ENCODE measurements at places on chromosomes 1 and 21.
A peak's percentile ranks its signal among the peaks of the same experiment; 100 is the strongest.

DNA sequence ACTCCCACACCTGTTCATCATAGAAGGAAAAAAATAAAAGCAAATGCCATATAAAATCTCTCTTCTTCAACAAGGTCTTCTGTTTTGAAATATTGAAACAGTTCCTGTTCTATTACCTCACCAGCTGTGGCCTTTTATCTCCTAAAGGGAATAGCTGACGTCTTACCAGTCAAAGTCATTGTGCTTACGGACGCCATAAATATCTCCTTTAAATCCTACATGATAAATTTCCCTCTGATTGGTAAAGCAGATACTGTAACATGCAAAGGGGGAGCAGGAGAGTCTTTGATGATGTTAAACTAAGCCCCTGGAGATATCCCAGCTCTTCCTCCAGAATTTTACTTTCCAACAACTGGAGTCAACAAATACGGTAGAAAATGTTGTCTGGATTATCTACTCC, 168.4 kb downstream of the ZC3H11B start:
- no peak for DNase-seq

GRCh38 chr1:89725011-89725370, 92.1 kb downstream of the LRRC8C start:
- DNase-seq = no peak

- DNase-seq = no peak
Observed at GRCh38 chr1:232943679-232944252, 6.6 kb upstream of the NTPCR start.

DNA sequence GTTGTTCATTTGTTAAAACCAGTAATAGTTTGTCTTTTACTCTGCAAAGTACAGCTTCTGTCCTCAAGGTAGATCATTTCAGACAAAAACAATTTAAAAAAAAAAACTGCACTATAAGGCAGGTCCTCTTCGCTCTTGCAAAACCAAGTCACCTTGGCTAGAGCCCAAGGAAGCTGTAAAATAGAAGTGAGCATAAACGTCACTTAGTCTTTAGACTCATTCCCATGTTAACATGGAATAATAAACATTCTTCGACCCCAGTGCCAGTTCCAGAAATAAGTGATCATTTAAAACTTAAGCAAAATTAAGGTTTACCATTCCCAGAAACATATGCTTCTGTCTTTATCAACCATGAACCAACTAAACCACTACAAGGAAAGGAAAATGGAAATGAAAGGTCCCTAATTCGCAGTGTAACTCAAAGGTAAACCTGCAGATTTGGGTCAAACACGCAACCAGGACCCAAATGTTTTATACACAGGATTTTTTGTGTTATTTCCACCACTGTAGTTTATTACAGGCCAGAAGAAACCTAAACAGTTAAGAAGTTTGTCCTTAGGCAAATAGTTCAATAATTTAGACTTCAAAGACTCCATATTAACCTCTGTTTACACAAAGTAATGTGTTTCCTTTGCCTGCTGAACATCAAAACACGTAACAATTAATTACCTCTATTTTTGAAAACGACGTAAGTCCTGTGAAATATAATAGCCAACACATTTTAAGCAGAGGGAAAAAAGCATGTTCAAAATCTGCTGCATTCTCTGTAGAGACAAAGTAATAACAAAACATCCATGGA, 54.6 kb downstream of the TGFBR3 start:
- no peak for DNase-seq

DNA sequence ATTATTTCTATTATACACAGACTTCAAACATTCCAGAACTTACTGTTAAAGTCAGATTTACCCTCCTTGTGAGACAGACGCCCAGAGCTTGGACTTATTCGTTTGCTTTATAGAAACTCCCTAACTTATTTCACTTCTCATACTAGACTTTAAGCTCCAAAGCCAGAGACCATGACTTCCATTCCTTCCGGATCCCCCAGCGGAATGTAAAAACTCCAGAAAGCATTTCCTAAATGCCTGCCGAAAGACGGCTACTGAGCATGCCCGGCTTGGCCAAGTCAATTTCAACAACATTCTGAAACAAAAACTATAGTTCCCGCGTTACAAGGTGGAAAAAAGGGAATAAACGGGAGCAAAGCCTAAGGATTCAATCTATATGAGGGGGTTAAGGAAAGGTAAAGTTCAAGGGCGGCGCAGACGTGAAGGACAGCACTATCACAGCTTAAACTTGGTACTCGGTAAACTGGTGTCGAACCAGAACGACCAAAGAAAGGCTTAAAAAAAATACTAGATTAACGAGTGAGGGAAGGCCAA, 1.1 kb downstream of the USP48 start:
- no peak for DNase-seq

GRCh38 chr1:107147843-107148242, 7.0 kb downstream of the NTNG1 start:
- no peak for DNase-seq

DNA sequence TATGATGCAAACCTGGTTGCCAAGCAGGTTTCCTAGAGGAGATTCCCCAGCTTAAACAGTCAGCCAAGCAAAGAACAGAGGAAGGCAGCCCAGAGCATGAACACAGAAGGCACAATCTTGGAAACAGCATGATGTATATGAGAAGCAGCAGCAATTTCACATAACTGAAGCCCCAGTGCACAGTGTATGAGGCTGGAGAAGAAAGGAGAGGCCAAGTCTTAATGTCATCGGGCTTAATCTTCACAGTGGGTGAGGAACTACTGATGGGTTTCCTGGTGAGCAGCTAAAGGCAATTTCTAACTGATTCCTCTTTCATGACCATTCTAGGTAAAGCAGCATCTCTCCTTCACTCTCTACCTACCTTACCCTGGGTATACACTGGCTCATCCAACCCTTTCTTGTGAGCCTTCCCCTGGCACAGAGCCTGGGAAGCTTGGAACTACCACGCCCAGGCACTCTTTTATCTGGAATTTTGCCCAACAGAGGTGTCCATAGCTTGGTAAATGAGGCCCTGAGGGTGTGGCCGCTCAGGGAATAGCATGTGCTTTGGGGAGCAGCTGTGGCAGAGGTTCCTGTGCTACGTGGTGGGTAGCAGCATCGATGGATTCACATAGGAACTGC, 22.0 kb downstream of the FYB2 start:
- DNase-seq = no peak

GRCh38 chr1:172070055-172070454, 228.8 kb downstream of the DNM3 start:
- no peak for DNase-seq

DNA sequence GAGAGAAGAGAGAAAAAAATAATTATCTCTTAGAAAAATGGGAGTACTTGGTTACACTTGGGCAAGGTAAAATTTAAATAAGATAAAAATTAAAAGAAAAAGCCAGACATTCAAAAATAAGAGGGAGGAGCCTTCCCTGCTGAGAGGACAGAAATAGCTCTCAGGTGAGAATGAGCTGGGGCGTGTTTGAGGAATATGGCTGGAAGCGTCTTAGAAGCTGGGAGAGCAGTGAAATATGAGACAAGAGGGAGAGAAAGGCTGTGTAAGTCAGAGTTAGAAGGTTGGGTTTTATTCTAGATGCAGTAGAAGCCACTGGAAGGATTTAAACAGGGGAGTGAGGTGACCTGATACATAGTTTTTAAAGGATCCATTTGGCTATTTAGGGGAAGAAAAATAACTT, 154.2 kb upstream of the L1TD1 start:
- no peak for DNase-seq

DNA sequence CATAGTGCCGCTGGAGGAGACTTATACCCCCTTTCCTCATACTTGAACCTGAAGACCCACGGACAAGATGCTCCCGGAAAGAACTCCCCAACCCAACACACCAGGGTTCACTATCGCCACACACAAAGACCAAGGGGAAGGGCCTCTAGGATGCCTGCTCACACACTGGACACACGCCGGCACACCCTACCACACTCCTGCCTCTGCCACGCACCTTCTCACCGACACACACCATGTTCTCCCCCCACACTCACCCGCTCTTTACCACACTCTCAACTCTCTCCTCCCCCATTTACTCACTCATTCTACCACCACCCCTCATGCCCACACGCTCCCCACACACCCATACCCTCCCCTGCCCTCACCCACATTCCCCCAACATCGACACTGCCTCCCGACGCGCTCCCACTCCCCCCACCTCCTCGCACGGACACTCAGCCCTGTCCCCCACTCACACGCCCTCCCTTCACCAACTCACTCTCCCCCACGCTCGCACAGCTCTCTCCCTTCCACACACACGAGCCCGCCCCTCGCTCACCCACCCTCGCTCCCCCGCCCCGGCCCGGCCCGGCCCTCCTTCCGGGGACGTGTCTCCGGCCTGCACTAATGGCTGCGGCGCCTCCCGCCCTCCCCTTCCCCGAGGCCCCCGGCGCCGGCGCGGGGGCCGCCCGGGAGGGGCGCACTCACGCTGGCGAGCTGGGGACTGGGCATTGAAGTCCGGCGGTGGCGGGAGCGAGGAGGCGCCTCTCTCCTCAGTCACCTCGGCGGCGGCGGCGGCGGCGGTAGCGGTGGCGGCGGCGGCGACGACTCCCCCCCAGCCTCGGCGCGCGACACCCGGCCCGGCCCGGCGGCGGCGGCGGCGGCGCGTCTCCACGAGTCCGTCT, 626 bp downstream of the PTP4A2 start:
- peak; percentile 83 for DNase-seq

GRCh38 chr1:61157468-61157987, 75.2 kb downstream of the NFIA start:
- DNase-seq = no peak

DNA sequence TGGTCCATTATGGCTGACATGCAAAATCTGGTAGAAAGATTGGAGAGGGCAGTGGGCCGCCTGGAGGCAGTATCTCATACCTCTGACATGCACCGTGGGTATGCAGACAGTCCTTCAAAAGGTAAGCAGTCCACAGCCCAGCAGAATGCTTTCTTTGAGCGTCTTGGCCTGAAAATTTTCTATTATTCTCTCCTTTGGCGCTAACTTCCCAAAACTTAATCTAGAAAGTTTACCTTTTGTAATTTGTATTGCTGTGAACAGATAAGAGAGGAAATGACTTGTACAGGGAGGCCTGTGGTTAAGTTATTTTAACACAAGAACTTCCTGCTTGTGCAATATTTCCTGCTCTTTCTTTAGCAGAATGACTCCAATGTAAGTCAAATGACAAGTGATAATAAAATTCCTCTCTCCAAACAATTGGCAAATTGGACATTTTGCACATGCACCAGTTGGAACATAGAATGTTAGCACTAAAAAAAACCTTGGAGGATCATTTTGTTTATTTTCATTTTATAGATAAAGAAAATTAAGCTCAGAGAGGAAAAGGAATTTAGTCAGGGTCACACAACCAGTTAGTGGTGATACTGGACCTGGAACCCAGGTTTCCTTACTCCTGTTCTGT, 18.9 kb downstream of the CAP1 start:
- DNase-seq = no peak

DNA sequence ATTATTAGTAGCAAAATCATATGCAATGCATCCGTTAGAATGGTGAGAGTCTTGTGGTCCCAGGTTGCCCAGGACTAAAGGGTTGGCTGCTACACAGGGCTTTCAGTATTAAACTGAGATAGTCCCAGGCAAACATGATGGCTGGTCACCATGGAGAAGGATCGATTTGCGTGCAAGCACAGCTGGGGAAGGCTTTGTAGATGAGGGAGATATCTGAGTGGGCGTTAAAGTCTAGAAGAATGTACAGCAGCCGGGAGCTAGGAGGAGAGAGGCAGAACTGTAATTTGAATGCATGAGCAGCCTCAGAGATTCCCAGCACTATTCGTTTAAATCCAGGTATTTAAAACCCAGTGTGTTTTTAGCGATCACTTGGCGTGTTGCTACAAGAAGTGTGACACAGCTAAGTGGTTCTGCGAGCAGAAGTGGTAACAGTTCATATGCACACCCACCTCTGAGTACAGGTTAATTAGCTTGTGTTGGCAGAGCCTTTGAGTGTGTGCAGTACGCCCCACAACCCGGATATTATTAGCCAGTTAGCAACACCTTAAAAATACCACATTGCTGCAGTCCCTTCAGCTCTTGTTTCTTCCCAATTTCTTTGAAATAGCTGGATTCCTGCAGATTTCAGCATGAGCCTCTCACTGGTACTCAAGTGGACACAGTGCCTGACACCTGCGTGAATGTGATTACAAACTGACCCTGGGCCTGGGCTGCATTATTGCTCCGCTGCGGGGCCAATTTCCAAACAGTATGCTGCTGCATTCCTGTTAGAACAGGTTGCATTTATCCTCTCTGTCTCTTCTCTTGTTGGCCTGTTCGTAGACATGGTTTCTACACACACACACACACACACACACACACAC, 67.2 kb upstream of the SCAF4 start:
- no peak for DNase-seq

DNA sequence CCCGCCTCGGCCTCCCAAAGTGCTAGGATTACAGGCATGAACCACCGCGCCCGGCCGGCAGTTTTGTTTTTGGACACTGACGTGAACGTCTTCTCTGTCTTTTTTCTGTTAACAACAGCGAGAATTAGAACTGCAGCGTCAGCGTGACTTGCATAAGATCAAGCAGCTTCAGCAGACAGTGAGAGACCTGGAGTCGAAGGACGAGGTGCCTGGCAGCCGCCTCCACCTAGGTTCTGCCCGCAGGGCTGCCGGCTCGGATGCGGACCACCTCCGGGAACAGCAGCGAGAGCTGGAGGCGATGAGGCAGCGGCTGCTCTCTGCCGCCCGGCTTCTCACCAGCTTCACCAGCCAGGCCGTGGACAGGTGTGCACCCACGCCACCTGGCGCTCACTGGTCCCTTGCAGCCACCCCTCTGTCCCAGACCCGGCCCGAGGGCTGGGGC, 22.9 kb upstream of the DIP2A start:
- no peak for DNase-seq

DNA sequence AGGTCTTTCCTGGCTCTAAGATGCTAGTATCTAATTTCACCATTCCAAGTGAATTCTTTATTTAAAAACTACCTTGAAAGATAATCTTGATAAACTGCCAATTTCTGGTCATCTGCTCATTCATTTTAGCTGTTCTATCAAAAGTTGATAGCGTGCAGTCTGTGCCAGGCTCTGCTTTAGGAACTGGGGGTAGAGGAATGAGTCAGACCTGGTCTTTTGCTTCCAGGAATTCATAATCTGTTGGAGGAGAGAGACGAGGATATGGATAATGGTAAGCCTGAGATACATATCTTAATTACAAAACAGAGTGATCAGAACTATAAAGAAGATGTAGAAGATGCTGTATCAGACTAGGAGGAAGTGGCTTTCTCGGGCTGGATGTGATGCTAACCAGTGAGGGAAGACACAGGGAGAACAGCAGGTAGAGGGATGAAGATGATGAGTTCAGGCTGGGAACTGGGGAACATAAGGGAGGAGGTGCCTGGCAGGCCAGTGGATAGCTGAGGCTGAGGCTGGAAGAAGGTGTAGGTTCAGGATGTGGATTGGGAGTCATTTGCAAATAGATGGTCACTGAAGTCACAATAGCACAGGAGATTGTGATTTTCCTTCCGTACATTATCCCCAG, 12.3 kb upstream of the PHC2 start:
- DNase-seq = no peak

All from CD4-positive, CD25-positive, alpha-beta regulatory T cell (primary cell).